ENCODE measurements at places on chromosomes 3 and 15.

DNA sequence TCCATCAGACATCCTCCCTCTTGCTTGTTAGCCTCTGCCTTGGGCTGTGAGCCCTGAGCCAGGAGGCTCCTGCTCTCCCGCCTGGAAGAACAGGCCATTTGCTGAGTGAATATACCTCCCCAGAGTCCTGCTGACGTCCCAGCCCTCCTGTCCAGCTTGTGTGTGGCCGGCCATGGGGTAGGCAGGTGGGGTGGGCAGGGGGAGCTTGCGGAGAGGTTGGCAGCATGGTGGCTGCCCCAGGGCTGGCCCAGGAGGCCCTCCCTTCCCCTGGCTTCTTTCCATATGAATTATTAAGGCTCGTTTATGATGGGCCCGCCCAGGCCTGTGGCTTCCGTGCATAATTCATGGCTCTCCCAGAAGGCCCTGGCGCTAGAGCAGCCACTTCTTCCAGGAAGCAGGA is 18.7 kb downstream of the CACNA2D2 start:
- DNase-seq, result no peak

- no peak for DNase-seq
Measured at GRCh38 chr3:20904671-20905070, 718.7 kb upstream of the SGO1 start.

DNA sequence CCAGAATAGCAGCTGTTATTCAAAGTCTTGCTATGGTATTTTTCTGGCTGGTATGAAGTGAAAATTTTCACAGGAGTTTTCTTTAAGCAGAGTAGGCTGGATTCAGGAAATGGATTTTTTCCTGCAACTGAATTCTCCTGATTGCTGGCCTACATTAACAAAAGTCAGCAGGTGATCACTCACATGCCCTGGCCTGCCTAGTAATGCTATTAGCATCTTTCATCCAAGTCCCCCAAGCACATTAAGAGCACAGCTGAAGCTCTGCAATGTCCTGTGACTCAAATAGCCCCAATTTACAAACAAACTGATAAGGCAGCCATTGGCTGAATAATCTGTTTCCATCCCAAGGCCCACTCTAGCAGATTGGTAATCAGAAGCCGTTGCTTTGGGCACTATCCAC is 688.3 kb upstream of the LMCD1 start:
- no peak for DNase-seq

DNA sequence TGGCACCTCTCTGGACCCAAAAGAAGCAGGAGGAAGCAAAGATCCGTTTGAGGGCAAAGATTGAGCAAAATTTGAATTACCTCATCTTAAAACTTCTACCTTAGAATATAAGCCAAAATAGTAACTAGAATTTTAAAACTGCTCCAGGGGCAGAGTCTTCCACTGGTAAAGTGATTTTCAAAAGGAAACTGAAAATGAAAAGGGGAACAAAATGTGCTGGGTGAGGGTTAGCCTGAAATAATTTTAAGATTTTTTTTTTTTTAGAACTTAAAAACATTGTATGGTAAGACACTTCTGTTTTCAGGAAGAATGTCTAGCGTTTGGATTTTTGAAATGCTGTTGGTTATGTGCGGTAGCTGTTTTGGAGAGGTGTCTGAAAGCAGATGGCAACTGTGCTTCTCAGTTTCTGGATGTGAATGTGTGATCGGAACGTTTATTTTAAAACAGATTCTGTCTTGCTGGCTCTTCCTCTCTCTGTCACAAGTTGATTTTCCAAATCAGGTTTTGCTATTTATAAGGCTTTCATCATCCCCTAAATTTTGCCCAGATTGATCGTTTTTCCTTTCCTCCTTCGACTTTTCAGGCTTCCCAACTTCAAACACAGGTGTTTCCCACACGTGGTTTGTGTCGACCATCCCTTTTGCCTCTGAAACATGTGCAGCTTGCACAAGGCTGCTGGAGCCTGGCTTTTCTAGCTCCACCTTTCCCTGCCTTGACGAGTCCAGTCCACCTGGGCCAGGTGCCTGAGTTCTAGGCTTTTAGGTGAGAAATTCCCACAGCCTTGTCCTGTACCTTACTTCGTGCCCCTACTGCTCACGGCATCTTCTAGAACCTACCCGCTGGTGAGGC is 3.3 kb downstream of the LRRK1 start:
- no peak for DNase-seq

- DNase-seq, result no peak
Measured at GRCh38 chr3:60972599-60972998, 278.7 kb downstream of the FHIT start.

DNA sequence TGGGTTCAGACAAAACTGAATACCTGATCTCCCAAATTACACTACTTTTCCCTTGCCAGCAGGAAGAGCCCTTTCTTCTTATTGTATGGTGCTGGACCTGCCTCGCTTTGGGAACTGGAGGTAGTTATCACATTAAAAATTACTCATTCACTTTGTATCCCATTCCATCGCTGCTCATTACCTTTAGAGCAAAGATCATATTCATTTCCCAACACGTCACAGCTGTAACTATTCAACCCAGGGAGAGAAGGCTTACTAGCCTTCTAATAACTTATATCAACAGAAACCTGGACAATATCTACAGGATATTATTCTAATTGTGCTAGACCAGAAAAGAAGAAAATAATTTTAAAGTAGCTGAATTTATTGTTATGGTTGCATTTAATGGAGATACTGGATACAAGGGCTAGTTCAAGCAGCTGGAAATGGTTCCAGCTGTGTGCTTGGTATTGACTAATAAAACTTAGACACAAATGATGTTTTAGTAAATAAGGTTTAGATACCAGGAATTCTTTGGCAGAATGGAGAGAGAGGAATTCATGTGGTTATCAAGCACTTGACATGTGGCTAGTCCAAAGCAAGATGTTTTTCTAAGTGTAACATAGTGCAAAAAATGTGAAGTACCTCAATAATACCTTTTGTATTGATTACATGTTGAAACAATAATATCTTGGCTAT is 656.3 kb downstream of the ROBO1 start:
- no peak for DNase-seq

GRCh38 chr15:50979041-50979440 is 70.6 kb downstream of the AP4E1 start:
- DNase-seq, result no peak

DNA sequence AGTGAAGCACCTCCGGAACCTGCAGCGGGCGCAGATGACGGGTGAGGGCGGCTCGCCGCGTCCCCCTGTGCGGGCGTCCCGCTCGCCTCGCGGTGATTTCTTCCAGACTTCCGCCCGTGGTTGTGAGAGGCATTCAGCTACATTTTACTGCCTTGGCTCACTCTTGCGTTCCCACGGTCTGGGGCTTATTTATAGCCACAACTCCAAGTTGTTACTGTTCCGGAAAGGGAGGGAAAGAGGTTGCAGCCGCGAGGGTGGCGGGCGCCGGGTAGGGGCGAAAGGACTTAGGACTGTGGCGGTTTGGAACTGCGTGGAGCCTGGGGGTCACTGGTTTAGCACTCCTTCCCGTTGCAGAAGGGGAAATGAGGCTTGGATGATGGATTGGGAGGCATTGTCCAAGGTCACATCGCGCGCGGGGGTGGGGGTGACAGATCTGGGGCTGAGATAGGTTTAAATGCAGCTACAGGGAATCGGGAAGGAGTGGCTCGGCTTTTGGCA is 1.1 kb downstream of the HES1 start:
- no peak for DNase-seq

DNA sequence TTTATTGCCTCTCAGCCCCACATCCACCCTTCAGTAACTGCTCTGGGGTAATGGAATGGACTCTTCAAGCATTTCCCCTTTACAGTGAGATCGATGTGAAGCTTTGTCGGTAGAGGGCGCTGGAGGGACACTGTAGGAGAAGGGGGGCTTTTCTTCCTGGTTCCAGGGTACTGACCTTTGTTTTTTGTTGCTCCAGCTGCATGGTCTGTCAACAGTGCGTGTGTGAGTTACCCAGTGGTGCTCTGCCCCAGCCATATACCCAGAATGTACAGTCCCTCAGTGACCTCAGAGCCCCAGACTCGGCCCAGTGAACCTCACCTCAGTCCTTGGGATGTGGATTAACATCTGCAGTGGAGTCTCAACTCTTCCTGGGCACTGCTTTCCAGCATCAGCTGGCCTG is 180.3 kb upstream of the TSC22D2 start:
- DNase-seq, result peak; percentile 48

DNA sequence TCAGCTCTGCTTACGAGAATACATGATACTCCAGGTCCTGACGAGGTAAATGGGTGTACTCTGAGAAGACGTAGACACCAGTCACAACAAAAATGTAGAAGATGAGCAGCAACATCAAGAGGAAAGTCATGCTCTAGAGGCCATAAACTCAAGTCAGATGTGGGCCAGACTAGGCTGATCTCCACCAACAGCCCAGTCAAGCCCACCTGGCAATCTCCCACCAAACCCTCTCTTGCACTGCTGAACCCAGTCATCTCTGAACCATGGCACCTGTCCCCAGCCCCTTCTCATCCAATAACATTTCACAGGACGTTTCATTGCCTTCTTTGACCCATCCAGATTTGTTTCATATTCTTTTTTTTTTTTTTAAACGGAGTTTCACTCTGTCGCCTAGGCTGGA is 10.8 kb upstream of the PDIA3 start:
- DNase-seq, result no peak

GRCh38 chr3:129257609-129258008 is 8.2 kb downstream of the COPG1 start:
- no peak for DNase-seq

DNA sequence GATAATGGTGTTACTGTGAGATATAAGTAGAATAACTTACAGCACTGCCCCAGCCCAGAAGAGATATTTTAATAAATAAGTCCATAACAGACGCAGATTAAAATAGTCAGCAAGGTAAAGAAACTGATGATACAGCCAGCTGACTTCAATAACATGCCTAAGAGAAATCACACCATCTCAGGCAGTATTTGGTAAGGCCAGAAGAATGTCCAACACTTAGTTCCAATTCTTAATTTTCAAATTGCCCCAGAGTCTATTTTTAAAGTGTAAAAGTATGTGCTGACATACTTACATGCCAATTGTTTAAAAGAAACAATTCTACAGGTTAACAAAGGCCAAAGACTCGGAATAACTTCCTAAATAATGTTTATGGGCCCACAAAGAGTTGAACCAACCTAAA is 1.6 kb downstream of the GNB4 start:
- no peak for DNase-seq

- no peak for DNase-seq
Measured at GRCh38 chr3:127209155-127209839, 16.4 kb downstream of the PRR23E start.

DNA sequence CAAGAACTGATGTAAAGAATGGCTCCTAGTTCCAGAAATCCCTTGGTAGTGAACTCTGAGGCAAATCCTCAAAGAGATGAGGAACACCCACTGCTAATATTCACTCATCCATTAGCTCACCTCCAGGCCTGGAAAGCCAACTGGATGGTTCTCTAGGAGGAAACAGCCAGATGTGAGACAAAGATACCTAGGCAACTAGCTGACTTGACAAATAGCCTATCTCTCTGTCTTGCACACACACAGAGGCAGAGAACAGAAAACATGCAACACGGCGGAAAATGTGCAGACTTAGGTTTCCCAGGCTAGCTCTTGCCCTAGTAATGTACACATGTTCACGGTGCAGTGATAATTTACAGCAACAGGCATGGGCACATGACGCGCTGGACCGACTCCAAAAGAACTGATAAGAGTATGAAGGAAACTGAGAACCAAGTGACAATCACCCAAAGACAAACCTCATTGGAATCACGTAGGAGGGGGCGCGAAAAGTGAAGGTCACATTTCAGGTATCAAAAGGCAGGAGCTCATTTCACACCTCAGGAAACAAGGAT is 318.1 kb downstream of the FOXP1 start:
- DNase-seq, result no peak

- no peak for DNase-seq
Measured at GRCh38 chr3:53346514-53346913, 829 bp downstream of the DCP1A start.

DNA sequence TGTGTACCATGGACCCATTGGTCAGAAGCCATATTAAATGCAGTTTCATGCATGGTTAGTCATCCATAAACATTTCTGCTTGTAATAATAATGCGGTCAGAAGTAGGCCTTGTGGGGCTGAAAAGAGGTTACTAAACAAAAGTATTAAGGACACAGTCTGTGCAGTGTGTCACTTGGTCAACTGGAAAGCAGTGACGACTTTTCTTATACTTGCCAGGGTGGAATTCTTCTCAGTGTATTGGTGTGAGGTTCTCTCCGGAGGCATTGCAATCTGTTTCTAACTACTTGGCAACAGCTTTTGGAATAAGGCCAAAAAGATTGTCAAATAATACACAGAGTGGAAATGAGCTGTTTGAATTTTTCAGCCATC is 46.8 kb downstream of the CHL1 start:
- DNase-seq, result no peak

DNA sequence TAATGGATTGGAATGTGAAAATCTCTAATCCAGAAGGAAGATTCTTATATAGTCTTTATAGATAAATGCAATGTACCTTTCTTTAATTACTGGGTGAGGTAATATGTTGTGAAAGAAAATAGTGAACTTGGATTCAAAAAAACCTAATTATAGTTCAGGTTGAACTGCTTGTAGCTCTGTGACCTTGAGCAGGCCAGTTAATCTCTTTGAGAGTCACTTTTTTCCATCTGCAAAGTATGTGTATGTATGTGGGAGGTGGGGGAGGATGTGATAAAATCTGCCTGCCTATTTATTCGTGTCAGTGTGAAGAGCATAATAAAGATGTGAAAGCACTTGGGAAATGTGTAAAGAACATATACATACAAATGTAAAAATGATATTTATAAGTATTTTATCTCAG is 34.4 kb downstream of the GLCE start:
- no peak for DNase-seq

- DNase-seq, result no peak
Measured at GRCh38 chr3:152497457-152497856, 228.7 kb downstream of the MBNL1 start.

GRCh38 chr15:39338251-39338650 is 242.6 kb upstream of the THBS1 start:
- DNase-seq, result no peak

- DNase-seq, result no peak
Measured at GRCh38 chr3:168216851-168217250, 121.1 kb upstream of the GOLIM4 start.

DNA sequence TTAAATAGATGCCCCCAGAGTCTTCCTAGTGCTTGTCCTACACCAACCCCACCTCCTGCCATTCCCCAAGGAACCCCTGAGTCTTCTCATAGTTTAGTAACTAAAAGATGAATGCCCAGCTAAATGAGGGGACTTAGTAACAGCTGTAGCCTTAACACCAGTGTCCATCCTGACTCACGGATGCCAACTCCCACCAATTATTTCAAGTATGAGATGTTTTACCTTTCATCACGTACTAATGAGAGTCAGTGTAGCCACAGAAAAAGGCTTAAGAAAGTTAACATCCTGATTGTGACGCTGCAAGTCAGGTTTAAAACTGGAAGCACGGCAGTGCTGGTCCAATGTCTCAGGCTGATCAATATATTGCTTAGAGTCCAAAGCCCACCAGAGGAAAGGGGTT is 109.9 kb downstream of the FMN1 start:
- no peak for DNase-seq

- DNase-seq, result no peak
Measured at GRCh38 chr3:184505076-184505878, 56.3 kb upstream of the EPHB3 start.

- DNase-seq, result no peak
Measured at GRCh38 chr15:40894681-40895448, 615 bp downstream of the VPS18 start.

GRCh38 chr3:73954506-73954905 is 329.8 kb upstream of the PDZRN3 start:
- no peak for DNase-seq

GRCh38 chr3:11430624-11431023 is 158.4 kb downstream of the ATG7 start:
- no peak for DNase-seq

- DNase-seq, result no peak
Measured at GRCh38 chr15:34481370-34481769, 43.8 kb upstream of the GOLGA8A start.

All from stimulated activated CD8-positive, alpha-beta memory T cell treated with anti-CD3 and anti-CD28 coated beads, Interleukin-2, amount 100 ng/mL, for 48 hours (primary cell).